Thymus (tissue), 14 donors: ENCODE measurements at places on chromosomes 7 and 10.

- no peaks in the 10 kb centered on the region for H3K4me1 ChIP-seq
- H3K36me3 ChIP-seq = no peaks in the 10 kb centered on the region
- H3K27ac ChIP-seq = no peak overlapping the region
- no peaks in the 10 kb centered on the region for H3K27me3 ChIP-seq
Measured at GRCh38 chr10:4315551-4315950, 510.5 kb upstream of the AKR1E2 start.

DNA sequence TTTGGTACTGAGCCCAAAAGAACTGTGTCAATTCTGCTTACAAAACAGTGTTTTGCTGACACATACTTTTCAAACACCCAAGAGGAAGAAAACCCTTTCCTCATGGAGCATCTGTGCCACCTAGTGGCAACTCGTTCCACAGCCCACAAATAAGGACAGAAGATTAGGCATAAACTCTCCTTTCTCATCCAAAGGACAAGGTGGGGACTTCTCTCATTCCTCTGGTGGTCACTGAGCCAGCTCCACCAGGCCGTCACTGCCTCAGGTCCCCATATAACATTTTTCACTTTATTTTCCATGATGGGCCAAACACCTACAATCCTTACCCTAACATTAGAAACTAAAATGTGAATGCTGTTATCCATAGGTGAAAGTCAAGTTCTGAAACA is 76.9 kb downstream of the RNF216 start:
- H3K4me1 ChIP-seq = peaks cover 48% of the 10 kb centered on the region
- no peaks in the 10 kb centered on the region for H3K27me3 ChIP-seq
- no peak overlapping the region for H3K4me3 ChIP-seq

DNA sequence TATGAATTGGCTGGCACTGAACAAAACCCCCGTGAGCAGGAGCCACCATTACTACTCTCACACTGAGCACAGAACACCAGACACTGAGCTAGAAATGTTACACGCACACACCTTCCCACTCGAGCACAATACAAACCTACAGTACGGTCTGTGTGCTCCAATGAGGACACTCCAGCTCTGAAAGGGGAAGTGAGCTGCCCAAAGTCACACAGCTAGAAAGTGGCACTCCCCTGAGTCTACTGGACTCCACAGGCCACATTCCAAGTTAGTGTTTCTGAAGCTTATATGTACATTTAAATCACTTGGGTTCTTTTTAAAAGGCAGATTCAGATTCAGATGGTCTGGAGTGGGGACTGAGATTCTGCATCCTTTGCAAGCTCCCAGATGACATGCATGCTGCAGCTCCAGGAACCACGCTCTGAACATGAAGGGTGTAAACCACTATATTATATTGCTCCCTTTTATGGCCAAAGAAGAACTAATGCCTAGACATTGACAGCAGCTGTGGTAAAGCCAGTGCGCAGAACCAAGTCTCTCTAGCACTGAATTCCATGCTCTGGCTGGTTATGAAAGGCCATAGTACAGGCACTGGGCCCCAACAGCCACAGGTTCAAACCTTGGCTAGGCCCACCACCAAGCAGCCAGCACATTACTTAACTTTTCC is 77.1 kb downstream of the FRMPD2 start:
- H3K4me1 ChIP-seq = no peaks in the 10 kb centered on the region
- no peak overlapping the region for H3K4me3 ChIP-seq
- no peak for DNase-seq

DNA sequence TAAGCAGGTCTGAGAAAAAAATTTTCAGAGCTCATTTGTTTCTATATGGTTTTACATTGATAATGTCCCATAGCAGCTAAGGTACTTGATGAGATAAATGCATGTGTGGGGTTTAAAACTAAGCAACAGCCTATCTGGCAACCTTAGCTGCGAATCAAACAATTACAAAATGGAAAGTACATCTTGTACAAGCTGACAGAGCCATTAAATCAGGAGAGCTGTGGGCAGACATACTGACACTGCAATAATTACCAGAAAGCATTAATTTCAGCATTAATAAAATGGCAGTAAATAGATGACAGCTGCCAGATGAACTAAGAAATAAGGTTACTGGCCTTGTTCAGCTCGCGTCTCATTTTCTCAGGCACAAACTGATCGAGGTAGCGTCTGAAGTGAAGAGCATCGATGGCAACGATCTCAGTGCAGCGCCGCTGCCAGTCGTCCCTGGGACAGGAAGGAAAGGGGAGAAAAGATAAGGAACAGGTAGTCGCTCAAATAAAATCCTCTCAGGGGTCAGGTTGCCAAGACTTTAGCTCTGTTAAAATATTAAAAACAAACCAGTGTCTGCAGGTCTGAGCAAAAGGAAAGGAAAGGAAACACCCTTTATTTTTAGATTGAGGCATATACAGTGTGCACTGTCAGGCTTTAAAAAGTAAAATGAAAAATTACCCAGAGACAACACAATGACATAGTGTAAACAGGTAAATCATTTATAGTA is 79.7 kb upstream of the OGDHL start:
- H3K4me3 ChIP-seq = no peak overlapping the region
- H3K27me3 ChIP-seq = no peaks in the 10 kb centered on the region
- peaks cover 9% of the 10 kb centered on the region for H3K36me3 ChIP-seq
- no peak for DNase-seq
- H3K27ac ChIP-seq = no peak overlapping the region

DNA sequence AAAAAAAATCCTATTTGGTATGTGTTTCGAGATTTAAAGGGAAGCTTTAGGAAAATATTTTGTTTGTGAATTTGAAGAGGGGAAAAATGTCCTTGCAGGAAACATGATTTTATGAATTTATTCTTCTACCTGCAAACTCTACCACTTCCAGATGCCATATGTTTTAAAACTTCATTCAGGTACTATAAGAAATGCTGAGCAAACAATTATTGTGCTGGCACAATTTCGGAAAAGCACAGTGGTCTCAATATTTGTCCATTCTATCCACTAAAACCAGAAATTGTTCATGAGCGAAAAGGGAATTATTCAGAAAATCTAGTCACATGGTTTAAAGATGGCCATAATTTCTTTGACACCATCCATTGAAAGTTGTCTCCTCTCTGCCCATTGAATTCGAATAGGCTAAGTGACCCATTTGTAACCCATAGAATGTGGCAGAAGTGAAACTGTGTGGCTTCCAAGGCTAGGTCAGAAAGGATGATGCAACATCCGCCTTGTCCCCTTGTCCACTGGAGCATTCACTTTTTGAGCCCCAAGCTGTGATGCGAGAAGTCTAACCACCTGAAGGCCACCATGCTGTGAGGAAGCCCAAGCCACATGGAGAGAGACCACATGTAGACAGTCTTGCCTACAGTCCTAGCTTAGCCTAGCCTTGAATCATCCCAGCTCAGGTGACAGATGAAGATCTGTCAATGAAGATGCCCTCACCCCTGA is 189.8 kb upstream of the PRKCQ start:
- H3K4me1 ChIP-seq = no peaks in the 10 kb centered on the region
- H3K27me3 ChIP-seq = no peaks in the 10 kb centered on the region
- DNase-seq = no peak
- no peak overlapping the region for H3K4me3 ChIP-seq
- no peaks in the 10 kb centered on the region for H3K36me3 ChIP-seq
- no peak overlapping the region for H3K27ac ChIP-seq

DNA sequence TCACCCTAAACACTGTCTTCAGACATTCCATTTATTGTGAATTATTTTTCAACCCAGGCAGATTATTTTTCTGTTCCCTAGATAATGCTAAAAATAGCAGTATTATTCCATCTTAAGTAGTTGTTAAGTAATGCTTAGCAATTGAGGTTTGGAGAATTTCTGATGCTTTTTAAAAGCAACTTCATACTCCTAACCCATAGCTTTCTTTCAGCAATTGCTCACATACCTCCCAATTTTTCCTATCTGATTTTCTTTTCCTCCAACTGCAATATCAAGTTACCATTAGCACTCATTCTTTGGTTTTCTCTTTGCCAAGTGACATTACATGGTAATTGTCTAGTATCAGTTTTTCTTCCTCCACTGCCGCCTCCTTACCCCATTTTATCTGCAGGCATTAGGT is 104.7 kb downstream of the GPR85 start:
- no peak overlapping the region for H3K4me3 ChIP-seq
- DNase-seq = no peak
- no peaks in the 10 kb centered on the region for H3K27me3 ChIP-seq

GRCh38 chr7:196283-196682 is 3.9 kb downstream of the FAM20C start:
- peaks cover 36% of the 10 kb centered on the region for H3K27me3 ChIP-seq
- H3K27ac ChIP-seq = no peak overlapping the region
- H3K4me1 ChIP-seq = no peaks in the 10 kb centered on the region
- no peak overlapping the region for H3K4me3 ChIP-seq

DNA sequence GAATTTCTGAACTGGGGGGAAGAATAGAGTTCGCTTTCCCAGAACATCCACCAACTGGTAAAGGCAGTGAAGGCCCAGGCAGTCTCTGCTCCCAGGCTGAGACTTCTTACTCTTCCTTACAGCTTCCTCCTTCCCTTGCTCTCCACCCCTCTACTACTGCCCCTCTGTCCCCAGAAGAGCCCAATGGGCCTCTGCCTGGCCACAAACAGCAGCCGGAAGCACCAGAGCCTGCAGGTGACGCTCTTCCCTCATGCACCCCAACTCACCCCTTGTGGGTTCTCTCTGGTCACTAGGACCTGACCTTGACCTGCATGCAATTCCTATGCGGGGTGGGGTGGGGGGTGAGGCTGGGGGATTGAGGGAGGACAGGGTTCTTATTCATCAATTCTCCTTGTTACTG is 16.5 kb downstream of the FAM131B start:
- peaks cover 23% of the 10 kb centered on the region for H3K27me3 ChIP-seq
- no peak for DNase-seq
- H3K36me3 ChIP-seq = no peaks in the 10 kb centered on the region
- H3K4me3 ChIP-seq = no peak overlapping the region
- no peaks in the 10 kb centered on the region for H3K4me1 ChIP-seq
- H3K27ac ChIP-seq = no peak overlapping the region
